ENCODE measurements at places on chromosomes 4 and X.

- no peak for DNase-seq
Observed at GRCh38 chrX:10367406-10367805, 210.6 kb downstream of the CLCN4 start.

- no peak for DNase-seq
Observed at GRCh38 chrX:48794911-48795515, 6.9 kb upstream of the HDAC6 start.

DNA sequence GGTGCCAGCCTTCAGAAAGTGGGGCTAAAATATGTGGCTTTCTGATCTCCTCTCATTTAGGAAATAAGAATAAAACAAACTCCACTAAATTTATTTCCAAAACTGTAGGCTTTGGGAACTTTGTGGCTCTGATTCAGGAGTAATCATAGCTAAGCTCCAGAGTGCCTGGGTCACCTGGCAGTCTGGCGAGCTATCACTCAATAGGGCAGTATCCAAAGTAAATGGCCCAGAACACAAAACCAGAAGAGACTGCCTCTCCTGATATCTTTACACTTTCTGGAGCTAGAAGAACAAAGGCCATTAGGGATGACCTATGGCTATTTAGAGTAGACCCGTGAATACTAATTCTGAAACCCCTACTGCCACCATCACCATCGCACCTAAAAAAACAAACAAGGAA lies 17.0 kb upstream of the PPARGC1A start:
- no peak for DNase-seq

DNA sequence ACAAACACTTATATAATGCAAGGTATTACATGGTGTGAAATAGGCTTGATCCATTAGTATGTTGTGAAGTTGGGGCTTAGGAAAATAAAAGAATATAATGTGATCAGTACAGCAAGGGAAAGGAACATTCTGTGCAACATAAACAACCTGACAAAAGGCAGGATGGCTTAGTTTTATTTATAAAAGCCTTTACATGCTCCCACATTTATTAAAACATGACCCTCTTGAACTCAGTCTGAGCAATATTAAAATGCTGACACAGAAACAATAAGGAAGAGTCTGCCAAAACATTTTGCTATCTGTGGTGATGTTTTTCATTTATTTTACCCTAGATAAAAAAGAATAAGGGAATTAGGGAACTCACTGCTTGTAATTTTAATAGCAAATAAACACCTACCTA lies 519.7 kb downstream of the PCDH7 start:
- DNase-seq: no peak

Data from GM12865 (cell line).